ENCODE measurements at places on chromosomes 7 and 10. TPM values are rescaled to one million over a fixed set of nuclear protein-coding genes. Genes with fewer than 3 reads are reported as not detected.

GRCh38 chr10:29841724-29842649, 207.2 kb upstream of the SVIL start:
- H3K4me3 ChIP-seq, result no peak overlapping the region
- H3K4me1 ChIP-seq, result peaks cover 37% of the 10 kb centered on the region
- DNase-seq, result peak; percentile 33
- H3K27ac ChIP-seq, result peak overlapping the region; percentile 86
- peaks cover 18% of the 10 kb centered on the region for H3K36me3 ChIP-seq

DNA sequence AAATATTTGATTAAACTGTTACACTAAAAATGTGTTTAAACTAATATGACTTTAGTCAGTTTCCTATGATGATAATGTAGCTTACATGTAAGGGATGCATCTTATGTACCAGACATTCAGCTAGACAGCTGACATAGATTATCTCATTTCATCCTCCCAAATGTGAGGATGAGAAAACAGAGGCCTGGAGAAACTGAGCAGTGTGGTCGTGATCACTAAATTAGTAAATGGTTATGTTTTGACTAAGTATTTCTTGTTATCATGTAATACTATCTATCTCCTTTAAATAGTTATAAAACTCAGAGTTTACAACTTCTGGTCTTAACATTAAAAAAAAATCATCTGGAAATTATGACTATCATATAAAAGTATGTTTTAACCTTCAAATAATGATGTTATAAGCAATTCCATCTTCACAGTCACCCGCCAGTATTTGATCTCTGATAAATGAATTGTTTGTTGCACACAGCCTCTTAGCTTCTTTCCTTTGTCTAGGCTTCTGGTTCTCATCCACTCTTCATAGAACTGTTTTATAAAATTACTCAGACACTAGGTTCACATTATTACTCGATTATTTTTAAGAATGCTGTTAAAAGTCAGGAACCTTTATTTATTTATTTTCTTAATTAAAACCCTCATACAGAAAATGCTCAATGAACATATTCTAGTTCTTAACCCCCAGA, 33.6 kb upstream of the HDAC9 start:
- no peak for DNase-seq
- no peaks in the 10 kb centered on the region for H3K36me3 ChIP-seq
- H3K4me1 ChIP-seq, result no peaks in the 10 kb centered on the region
- no peak overlapping the region for H3K4me3 ChIP-seq

- H3K4me3 ChIP-seq, result no peak overlapping the region
- H3K27ac ChIP-seq, result no peak overlapping the region
- peaks cover 1% of the 10 kb centered on the region for H3K27me3 ChIP-seq
- H3K36me3 ChIP-seq, result peaks cover 6% of the 10 kb centered on the region
Observed at GRCh38 chr7:1470901-1471300, 11.6 kb upstream of the MICALL2 start.

GRCh38 chr10:102593074-102593803, 51.0 kb upstream of the TRIM8 start:
- no peak for DNase-seq
- peaks cover 59% of the 10 kb centered on the region for H3K4me1 ChIP-seq
- peaks cover 3% of the 10 kb centered on the region for H3K27me3 ChIP-seq
- H3K4me3 ChIP-seq, result peak overlapping the region; percentile 21
- peaks cover 4% of the 10 kb centered on the region for H3K36me3 ChIP-seq

ORAI2 gene
- total RNA-seq, result 39.3 TPM

NFKB2 gene
- 14.2 TPM for total RNA-seq

GRCh38 chr7:99642027-99642426, 25.3 kb downstream of the ZSCAN25 start:
- H3K4me3 ChIP-seq, result no peak overlapping the region
- no peaks in the 10 kb centered on the region for H3K4me1 ChIP-seq
- H3K36me3 ChIP-seq, result peaks cover 39% of the 10 kb centered on the region
- H3K27me3 ChIP-seq, result no peaks in the 10 kb centered on the region

DNA sequence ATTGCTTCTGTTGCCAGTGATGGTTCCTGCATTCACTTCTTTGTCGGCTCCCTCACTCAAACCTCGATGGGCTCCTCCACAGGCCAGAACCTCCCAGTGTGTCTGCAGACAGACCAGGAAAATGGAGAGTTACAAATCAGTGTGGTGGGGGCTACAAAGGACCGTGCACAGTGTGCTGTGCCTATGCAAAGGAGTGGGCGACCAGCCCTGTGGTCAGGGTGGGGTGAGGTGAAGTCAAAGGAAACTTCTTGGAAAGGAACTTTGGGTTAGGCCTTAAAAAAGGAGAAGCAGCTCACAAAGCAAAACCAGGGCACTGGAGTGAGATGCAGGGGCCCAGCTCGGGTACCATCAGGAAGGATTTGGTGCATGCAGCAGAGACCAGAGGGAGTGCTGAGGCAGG, 304.3 kb upstream of the ZMIZ1 start:
- H3K27ac ChIP-seq, result no peak overlapping the region
- DNase-seq, result no peak
- no peaks in the 10 kb centered on the region for H3K4me1 ChIP-seq
- H3K36me3 ChIP-seq, result peaks cover 2% of the 10 kb centered on the region
- H3K4me3 ChIP-seq, result no peak overlapping the region
- peaks cover 2% of the 10 kb centered on the region for H3K27me3 ChIP-seq

SVIL gene
- total RNA-seq, result 125 TPM

GRCh38 chr10:13882119-13882711, 295.4 kb downstream of the PRPF18 start:
- no peak overlapping the region for H3K4me3 ChIP-seq
- H3K4me1 ChIP-seq, result peaks cover 28% of the 10 kb centered on the region
- DNase-seq, result peak; percentile 41

DNA sequence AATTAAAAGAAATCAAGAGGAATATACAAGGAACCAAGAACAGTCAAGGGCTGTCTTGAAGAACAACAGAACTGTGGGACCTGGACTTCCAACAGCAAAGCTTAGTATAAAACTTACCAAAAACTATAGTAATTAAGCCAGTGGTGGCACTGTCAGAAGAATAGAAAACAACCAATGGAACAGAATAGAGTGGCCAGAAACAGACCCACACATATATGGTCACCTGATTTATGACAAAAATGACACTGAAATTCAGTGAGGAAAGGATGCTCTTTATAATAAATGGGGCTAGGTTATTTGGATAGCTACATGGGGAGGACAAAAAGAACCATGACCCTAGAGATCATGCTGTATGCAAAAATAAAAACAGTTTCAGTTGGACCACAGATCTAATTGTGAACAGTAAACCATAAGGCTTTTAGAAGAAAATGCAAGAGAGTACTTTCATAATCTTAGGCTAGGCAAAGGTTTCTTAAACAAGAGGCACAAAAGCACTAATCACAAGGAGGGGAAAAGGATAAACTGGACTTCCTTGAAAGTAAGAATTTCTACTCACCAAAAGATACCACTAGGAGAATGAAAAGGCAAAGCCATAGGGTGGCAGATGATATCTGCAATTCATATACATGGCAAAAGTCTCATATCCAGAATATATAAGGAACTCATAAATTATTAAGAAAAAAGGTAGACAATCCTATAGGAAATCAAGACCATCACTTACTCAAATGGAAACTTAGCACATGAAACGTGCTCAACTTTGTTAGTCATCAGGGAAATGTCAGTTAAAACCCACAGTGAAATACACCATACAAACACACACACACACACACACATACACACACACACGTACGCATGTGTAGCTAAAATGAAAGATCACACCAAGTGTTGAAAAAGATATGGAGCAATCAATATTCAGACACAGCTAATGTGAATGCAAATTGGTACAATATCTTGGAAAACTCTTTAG, 20.8 kb downstream of the HYCC1 start:
- H3K27me3 ChIP-seq, result no peaks in the 10 kb centered on the region
- no peak overlapping the region for H3K27ac ChIP-seq
- H3K36me3 ChIP-seq, result no peaks in the 10 kb centered on the region
- DNase-seq, result no peak
- H3K4me1 ChIP-seq, result peaks cover 13% of the 10 kb centered on the region
- no peak overlapping the region for H3K4me3 ChIP-seq

DNA sequence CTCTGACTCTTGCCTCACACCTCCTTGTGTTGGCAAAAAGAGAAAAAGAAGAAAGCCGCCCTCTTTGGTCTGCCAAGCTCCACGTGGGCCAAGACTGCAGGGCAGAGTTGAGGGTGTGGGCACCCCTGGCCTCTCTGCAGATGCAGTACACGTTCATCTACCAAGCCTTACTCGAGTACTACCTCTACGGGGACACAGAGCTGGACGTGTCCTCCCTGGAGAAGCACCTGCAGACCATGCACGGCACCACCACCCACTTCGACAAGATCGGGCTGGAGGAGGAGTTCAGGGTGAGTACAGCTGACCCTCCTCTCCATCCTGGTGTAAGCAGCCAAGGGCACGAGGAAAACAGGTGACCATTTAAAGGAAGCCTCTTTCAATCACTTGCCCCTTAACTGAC, 56.1 kb downstream of the MKI67 start:
- H3K4me1 ChIP-seq, result peaks cover 27% of the 10 kb centered on the region
- H3K27ac ChIP-seq, result no peak overlapping the region
- no peak for DNase-seq
- H3K27me3 ChIP-seq, result peaks cover 12% of the 10 kb centered on the region

PLAU gene
- total RNA-seq, result 19.5 TPM

DNA sequence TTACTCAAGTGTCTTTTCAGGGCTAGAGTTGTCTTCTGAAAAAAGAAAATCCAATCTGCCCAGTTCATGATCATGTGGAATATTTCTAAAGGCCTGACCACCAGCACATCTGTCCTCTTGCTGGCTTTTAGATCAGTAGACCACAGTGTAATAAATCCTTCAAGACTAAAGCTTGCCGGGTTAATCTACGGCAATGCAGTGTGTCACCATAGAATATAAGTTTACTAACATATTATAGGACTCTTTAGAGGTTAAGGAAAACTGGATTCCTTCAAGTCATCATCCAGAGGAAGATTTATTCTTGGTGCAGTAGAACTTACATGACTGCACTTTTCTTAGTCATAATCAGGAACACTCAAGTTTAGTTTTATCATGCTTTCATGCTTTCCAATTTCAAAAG, 349.5 kb downstream of the SEMA3D start:
- H3K36me3 ChIP-seq, result no peaks in the 10 kb centered on the region
- no peak overlapping the region for H3K4me3 ChIP-seq
- no peak for DNase-seq
- H3K27ac ChIP-seq, result no peak overlapping the region
- H3K27me3 ChIP-seq, result no peaks in the 10 kb centered on the region

DNA sequence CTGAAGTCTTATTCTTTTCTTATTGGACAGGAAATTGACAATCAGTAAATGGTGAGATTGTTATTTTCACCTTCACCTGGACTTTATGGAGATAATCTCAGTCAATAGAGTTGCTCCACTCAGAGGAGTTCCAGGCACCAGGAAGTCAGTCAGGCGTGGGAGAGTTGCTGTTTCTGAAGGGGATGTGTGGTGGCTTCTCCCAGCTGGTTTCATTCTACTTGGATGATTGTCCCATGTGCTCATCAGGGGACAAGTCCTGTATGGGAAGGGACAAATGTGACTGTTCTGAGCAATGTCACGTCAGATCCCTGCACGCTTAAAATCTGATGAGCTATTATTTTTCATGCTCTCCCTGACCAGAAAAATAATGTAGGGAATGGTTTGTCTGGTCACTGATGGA, 222.5 kb upstream of the PITRM1 start:
- peaks cover 17% of the 10 kb centered on the region for H3K4me1 ChIP-seq
- peaks cover 15% of the 10 kb centered on the region for H3K27me3 ChIP-seq
- no peak for DNase-seq
- no peak overlapping the region for H3K4me3 ChIP-seq
- H3K36me3 ChIP-seq, result no peaks in the 10 kb centered on the region
- no peak overlapping the region for H3K27ac ChIP-seq

DNA sequence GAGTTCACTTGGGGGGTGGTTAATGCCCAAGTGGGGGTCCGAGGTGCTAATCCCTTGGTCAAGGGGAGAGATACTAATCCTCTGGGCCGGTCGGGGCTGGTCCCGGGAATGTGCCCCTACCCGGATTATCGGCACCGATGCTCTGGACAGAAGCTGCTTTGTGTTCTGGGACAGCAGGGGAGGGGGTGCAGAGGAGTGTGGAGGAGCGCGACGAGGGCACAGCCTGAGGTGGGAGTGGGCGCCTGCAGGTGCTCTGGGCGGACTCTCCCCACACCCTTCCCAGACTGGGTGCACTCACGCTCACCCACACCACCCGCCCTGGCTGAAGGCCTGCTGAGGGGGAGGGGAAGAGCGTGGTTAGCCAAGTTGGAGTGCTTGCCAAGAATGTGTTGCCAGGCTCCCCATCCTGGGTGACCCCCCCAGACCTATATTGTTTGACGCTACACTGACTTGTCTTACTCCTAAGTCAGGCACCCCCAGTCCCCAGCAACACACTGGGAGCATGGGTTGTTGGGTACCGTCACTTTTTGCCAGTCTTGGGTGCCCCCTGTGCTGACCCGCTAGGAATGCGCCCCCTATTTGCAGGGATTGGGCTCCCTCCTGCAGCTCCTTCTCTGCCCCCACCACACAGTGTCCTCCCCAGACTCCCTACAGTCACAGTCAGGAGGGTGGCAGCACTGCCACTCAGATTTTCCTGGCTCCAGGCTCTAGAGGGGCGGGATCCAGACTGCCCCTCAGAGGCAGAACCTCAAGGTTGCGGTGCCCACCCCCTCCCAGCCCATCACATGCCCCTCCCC, 1.2 kb downstream of the SLC4A2 start:
- peak overlapping the region; percentile 88 for H3K4me3 ChIP-seq
- H3K36me3 ChIP-seq, result peaks cover 8% of the 10 kb centered on the region
- peaks cover 11% of the 10 kb centered on the region for H3K27me3 ChIP-seq
- peaks cover 35% of the 10 kb centered on the region for H3K4me1 ChIP-seq
- H3K27ac ChIP-seq, result no peak overlapping the region
- no peak for DNase-seq

NXPH1 gene
- total RNA-seq, result not detected

GRCh38 chr7:117777335-117778142, 95.7 kb downstream of the CTTNBP2 start:
- peaks cover 14% of the 10 kb centered on the region for H3K4me1 ChIP-seq
- no peak for DNase-seq
- H3K27ac ChIP-seq, result no peak overlapping the region
- no peaks in the 10 kb centered on the region for H3K27me3 ChIP-seq
- H3K36me3 ChIP-seq, result peaks cover 8% of the 10 kb centered on the region

- no peak overlapping the region for H3K4me3 ChIP-seq
- no peak for DNase-seq
- no peaks in the 10 kb centered on the region for H3K36me3 ChIP-seq
- peaks cover 7% of the 10 kb centered on the region for H3K4me1 ChIP-seq
Observed at GRCh38 chr10:61211468-61211867, 241.7 kb downstream of the TMEM26 start.

GRCh38 chr7:52507546-52508255, 527.7 kb upstream of the POM121L12 start:
- DNase-seq, result no peak
- H3K4me3 ChIP-seq, result no peak overlapping the region
- no peak overlapping the region for H3K27ac ChIP-seq
- H3K36me3 ChIP-seq, result no peaks in the 10 kb centered on the region
- H3K4me1 ChIP-seq, result no peaks in the 10 kb centered on the region
